ENCODE measurements at places on chromosomes 7 and 10. TPM values are rescaled to one million over a fixed set of nuclear protein-coding genes. Genes with fewer than 3 reads are reported as not detected.

DNA sequence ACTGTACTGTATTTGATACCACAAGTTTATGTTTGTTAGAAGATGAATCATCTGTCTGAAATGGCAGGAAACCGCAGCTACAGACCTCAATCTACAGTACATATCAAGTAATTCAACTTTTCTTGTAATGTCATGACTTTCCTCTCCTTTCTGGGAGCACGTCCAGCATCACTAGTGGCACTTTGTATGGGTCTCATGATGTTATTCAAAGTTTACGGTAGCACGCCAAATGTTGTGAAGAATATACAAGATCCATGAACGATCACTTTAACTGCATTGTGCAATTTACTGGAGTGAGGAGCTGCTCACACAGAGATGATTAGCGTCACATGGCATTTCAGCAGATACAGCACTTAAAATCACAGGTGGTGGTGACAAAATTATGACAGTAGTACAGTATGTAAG lies 257.8 kb upstream of the GNAI1 start:
- H3K4me1 ChIP-seq, result no peaks in the 10 kb centered on the region
- no peak overlapping the region for H3K4me3 ChIP-seq
- H3K36me3 ChIP-seq, result no peaks in the 10 kb centered on the region
- no peak overlapping the region for H3K27ac ChIP-seq
- no peaks in the 10 kb centered on the region for H3K27me3 ChIP-seq
- DNase-seq, result no peak

GRCh38 chr7:128352636-128353035 lies 8.9 kb downstream of the PRRT4 start:
- no peak overlapping the region for H3K27ac ChIP-seq
- H3K36me3 ChIP-seq, result no peaks in the 10 kb centered on the region
- no peak for DNase-seq
- no peaks in the 10 kb centered on the region for H3K27me3 ChIP-seq
- H3K4me3 ChIP-seq, result no peak overlapping the region
- no peaks in the 10 kb centered on the region for H3K4me1 ChIP-seq

GRCh38 chr10:94088926-94089381 lies 95.2 kb downstream of the PLCE1 start:
- H3K36me3 ChIP-seq, result no peaks in the 10 kb centered on the region
- DNase-seq, result no peak
- H3K27ac ChIP-seq, result no peak overlapping the region
- H3K4me3 ChIP-seq, result peak overlapping the region; percentile 1

GRCh38 chr10:117552156-117552631 lies 9.6 kb downstream of the EMX2 start:
- H3K4me3 ChIP-seq, result peak overlapping the region; percentile 27
- no peaks in the 10 kb centered on the region for H3K36me3 ChIP-seq
- H3K4me1 ChIP-seq, result peaks cover 14% of the 10 kb centered on the region

Gene TUBB8
- total RNA-seq, result not detected

Gene ZNF365
- total RNA-seq, result 1.1 TPM

Gene ANKRD1
- 8,672 TPM for total RNA-seq
